ENCODE measurements at places on chromosomes 1 and 21. TPM values are rescaled to one million over a fixed set of nuclear protein-coding genes. Genes with fewer than 3 reads are reported as not detected.

BCAR3 gene
- 74.8 TPM for total RNA-seq

B3GALNT2 gene
- total RNA-seq, result 25.7 TPM

GJB3 gene
- total RNA-seq, result 0.98 TPM

RNF186 gene
- total RNA-seq, result not detected

CTTNBP2NL gene
- 21.4 TPM for total RNA-seq

HCRTR1 gene
- not detected for total RNA-seq

GPR25 gene
- total RNA-seq, result 0.33 TPM

KRTAP19-1 gene
- total RNA-seq, result not detected

C1orf35 gene
- total RNA-seq, result 13.2 TPM

Data from mesangial cell (primary cell).